ENCODE measurements at places on chromosomes 11 and 22. TPM values are rescaled to one million over a fixed set of nuclear protein-coding genes. Genes with fewer than 3 reads are reported as not detected.

- DNase-seq, result no peak
These were observed 6.5 kb downstream of the ASCL2 start for GRCh38 chr11:2263724-2264360.

GRCh38 chr11:68659158-68659921, 25.0 kb upstream of the GAL start:
- DNase-seq, result no peak

- DNase-seq, result no peak
These were observed 25.8 kb upstream of the DAGLA start for GRCh38 chr11:61654397-61654829.

DNA sequence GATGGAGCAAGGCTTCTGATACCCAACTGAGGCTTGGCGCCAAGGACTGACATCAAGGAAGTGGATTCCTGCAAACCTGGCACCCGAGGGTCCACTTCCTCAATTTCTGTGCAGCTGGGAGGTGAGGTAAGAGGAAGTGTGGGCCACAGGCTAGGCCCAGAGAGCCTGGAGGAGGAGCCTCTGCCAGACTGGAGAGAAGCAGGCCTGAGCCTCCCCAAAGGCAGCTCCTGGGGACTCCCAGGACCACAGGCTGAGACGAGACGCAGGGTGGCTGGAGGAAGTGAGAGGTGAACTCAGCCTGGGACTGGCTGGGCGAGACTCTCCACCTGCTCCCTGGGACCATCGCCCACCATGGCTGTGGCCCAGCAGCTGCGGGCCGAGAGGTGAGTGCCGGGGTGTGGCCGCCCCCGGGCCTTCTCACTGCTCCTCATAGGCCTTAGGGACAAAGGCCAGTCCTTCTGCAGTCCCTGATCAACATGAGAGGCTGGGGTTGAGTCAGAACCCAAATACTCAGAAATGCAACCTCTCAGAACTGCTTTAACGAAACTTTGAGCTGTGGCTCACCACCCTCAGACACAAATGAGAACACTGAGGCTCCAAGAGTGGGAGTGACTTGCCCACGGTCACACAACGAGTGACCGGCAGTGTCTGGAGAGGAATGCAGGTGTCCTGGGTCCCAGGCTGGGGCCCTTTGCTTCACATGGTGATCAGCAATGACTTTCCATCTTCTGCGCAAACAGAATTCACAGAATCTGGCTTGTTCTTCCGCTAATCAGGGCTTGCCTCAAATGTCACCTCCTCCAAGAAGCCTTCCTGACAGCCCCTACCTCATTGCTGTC, at the start of gene NCF4:
Gene NCF4, plus strand, starts transcription at position 186 of the 839 bp plus-strand sequence. Its CDS starts 166 bp downstream, at position 352.
- DNase-seq, result no peak

GRCh38 chr11:102347462-102348370, 702 bp downstream of the BIRC2 start:
- peak; percentile 53 for DNase-seq

The GDPD4 gene
- polyA plus RNA-seq, result not detected
